AG08396 (cell line): ENCODE measurements at places on chromosomes 6 and 20.

DNA sequence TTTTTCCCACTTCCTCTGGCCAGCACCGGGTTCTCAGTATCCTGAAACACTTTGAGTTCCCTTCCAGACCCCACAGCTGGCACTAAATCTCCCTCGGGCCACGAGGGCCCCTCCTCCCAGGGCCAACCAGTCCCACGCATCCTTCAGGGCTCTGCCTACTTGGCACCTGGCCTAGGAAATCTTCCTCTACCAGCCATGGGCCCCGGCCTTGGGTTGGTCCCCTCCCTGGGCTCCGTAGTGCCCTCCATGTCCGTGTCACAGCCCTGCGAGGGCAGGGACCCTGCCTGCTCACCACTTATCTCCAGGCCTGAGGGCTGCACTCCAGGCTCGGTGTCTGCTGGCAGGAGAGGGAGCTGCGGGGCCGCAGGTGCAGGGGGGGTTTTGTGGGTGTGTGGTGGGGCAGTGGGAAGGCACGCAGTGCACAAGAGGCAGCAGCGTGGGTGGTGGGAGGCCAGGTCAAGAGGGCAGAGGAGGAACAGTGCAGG lies 48.8 kb upstream of the CDH22 start:
- no peak for DNase-seq

DNA sequence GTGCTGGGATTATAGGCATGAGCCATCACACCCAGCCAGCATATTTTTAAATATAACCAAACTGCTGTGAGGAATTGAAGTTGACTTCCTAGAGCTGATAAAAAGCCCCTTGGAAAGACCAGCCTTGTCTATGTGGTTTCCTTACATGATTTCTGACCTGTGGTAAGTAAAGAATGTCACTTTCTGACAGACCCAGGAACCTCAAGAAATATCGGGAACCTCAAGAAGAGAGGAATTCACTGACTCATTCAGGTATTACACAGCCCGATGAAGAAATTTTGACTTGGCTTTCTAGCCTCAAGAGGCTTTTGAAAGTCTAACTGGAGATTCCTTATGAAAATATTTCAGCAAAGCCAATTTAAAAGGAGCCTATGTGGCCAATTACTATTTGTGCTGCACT lies 71.8 kb downstream of the FOXF2 start:
- DNase-seq, result peak; percentile 34

GRCh38 chr6:19782588-19782987 lies 54.6 kb upstream of the ID4 start:
- DNase-seq, result no peak

DNA sequence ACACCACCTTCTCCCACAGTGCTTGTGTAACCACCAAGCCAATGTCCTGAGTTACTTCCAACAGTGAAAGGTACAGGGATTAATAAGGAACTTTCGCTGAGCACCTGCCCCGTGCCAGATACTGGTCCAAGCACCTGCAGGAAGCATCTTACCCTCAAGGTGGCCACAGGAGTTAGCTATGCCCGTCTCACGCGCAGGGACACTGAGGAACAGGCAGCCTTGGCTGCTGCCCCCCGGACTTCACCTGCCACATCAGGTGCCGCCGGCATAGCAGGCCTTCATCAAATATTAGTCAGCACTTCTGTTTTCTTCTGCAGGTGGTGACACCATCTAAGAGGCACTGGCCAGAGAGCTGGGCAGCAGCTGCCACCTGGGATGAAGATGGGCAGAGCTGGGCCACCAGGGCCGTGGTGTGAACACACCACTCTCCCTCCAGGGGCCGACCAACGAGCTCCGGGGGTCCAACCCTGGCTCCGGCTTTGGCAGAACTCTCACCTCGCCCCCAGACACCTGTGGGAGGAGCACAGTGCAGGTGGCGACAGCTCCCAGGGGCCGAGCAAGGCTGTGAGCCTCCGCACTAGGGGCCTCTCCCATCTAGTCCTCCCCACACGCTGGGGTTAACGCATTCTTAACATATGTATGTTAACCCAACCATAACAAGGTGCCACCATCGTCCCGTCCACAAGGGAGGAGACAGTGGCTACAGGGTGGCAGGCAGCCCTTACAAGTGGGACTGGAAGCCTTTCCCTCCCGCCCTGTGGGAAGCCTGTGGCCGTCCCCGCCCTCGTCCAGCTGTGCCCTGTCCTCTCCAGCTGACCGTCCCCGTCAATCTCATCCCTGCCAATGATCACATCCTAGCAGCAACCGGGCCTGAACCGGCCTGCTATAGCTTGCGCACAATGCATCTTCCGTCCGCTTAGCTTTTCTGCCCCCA lies 2.9 kb upstream of the PPDPF start:
- DNase-seq, result no peak

- no peak for DNase-seq
Observed at GRCh38 chr6:53020005-53020744, 25.1 kb upstream of the GSTA4 start.

DNA sequence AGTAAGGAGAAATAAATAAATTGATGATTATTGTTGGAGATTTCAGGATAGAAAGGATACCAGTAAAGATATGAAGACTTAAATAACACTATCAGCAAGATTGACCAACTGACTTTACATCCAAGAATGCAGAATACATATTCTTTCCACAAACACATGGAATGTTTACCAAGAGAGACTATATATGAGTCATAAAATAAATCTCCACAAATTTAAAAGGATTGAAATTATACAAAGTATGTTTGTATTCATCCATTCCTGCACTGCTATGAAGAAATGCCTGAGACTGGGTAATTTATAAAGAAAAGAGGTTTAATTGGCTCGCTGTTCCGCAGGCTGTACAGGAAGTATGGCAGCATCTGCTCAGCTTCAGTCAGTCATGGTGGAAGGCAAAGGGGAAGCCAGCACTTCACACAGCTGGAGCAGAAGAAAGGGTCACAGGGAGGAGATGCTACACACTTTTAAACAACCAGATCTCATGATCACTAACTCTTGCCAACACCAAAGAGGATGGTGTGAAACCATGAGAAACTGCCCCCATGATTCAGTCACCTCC lies 56.7 kb upstream of the TNFRSF21 start:
- DNase-seq, result no peak

GRCh38 chr6:118354641-118355040 lies 193.5 kb upstream of the PLN start:
- no peak for DNase-seq

DNA sequence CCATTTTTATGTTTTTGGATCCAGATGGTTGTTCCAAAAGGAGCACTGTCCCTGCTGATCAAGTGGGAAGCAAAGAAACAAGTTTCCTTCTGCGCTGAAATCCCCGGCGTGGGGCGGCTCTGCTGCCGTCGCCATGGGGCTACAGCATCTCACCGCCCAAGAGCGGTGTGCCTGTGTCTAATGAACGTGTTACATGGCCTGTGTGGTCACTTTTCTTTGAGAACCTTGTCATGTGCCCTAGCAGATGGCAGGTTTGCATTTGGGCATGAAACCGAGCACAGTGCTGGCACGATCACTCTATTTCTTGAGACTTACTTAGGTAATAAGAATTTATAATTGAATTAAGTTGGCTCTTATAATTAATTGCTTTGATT lies 51.9 kb downstream of the ZDHHC14 start:
- no peak for DNase-seq

GRCh38 chr6:134816300-134816699 lies 133.6 kb downstream of the ALDH8A1 start:
- DNase-seq, result no peak
